ENCODE measurements at places on chromosomes 2 and 18.

DNA sequence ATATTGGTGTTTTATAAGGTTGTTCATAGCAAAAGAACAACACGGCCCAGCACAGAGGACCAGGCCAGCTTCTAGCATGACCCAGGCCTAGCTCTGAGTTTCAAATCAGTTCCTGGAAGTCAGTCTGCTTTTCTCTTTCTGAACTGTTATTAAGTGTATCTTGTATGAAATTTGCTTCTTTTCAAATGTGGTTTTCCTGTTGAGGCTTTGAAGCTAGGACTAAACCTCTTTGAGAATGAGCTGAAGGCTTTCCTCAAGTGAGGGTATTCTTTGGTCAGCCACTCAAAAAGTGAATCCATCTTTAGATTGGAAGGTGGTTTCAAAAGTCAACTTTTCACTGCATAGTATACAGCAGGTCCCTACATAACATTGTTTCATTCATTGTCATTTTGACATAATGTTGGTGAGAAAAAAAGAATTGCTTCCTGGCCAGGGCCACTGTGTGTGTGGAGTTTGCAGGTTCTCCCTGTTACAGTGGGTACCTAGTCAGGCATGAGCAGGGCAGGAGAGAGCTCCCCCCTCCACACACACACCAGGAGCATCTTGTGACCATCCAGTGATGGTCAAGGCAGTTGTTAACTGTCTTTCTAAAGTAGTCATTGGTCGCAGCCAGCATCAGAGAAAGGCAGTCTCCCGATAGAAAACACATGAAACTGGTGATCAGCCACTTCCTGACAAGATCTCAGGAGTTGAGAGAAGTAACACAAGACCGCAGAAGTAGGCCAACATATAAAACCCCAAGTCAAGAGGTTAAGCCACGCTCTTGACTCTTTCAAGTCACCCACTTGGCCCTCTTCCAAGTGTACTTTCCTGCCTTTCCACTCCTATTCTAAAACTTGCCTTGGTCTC is 6.7 kb upstream of the ACAA2 start:
- no peak for DNase-seq

DNA sequence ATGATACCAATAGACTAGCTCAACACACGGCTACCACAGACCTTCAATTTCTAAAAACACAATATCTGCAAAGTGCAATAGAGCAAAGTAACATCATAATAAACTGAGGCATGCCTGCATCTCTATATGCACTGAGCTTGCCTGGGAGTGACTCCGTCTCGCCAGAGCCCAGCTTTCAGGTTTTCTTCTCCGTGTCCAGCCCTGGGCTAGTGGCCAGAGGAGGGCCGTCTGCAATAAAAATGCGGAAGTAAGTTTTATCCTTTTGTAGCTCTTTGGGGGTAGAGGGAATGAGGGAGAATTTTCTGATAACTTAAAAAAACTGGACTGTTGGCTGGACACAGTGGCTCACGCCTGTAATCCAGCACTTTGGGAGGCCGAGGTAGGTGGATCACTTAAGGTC is 41.0 kb upstream of the GPR17 start:
- no peak for DNase-seq

GRCh38 chr18:45780568-45780967 is 44.9 kb upstream of the SIGLEC15 start:
- DNase-seq: no peak

- DNase-seq: no peak
Observed at GRCh38 chr2:180370511-180371205, 363.6 kb upstream of the CWC22 start.

DNA sequence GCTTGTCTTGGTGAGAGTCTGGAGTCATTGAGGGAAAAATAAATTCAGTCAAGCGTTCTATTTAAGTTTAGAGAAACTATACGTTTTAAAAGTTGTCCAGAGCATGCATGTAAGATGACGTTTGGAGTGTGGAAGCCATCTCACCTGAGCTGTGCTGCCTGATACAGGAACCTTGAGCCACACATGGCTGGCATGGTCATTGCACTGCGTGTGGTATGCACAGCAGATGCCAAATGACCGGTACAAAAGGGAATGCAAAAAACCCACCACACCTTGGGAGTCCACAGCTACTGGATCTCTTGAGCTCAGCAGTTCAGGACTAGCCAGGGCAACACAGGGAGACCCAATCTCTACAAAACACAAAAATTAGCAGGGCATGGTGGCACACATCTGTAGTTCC is 4.3 kb downstream of the MZT2B start:
- no peak for DNase-seq

GRCh38 chr2:99821572-99821971 is 320.8 kb downstream of the AFF3 start:
- no peak for DNase-seq

DNA sequence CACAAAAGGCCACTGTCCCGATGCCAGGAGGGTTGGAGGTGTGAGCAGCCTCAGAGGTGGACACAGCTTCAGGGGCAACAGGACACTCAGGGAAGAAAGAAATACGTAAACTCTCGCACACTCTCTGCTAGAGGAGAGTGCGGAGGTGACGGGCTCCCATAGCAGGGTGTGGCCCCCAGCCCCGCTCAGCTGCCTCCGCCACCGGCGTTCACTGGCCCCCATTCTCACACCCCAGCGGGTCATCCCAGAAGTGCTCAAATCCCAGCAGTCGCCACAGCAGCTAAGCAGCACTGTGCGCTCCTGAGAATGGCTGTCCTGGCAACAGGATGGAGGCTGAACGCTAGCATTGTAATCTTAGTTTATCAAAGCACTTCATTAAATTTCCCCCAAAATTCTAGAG is 315.6 kb upstream of the SALL3 start:
- DNase-seq: no peak

- DNase-seq: no peak
Observed at GRCh38 chr2:69817729-69818501, 11.5 kb upstream of the GMCL1 start.

DNA sequence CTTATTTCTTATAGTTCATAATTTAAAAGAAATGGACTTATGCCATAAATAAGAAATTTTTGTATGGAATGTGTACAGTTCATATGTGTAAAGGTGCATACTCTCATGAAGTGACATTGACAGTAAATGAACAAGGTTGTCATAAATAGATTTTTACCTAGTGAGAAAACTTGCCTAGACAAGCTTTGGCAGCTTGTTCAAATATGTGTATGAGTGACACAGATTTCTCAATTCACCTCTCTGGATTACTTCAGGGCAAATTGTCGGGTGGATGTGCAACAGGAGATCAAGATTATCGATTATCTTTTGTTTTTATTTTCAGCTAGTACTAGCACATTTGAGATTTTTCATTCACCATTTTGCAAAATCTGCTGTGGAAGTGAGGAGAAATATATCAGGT is 758.1 kb upstream of the ACVR2A start:
- no peak for DNase-seq

GRCh38 chr2:28359222-28360057 is 33.2 kb upstream of the FOSL2 start:
- peak; percentile 32 for DNase-seq
